HS-27A (cell line): ENCODE measurements at places on chromosomes 13 and 19.

GRCh38 chr19:17721821-17722220 lies 2.5 kb downstream of the MAP1S start:
- DNase-seq, result no peak

DNA sequence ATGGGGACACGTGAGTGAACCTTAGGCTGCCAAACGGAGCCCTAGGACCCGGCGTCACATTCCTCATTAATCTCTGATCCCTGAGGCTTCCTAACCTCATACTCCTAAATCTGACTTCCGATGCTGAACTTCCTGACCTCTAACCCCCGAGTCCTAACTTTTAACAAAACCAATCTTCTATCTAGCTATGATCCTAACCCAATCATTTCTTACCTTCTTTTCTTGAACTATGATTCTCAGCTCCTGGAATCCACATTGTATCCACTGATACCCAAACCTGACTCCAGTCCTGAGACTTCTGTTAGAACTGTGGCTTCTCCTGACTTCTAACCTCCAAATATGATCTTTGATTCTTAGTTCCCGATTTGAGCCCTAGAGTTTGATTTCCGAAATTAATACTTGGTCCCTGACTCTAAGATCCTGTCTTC lies 447 bp downstream of the NFKBIB start:
- DNase-seq, result no peak

GRCh38 chr19:10288662-10289166 lies 1.0 kb upstream of the ICAM5 start:
- DNase-seq, result peak; percentile 66

DNA sequence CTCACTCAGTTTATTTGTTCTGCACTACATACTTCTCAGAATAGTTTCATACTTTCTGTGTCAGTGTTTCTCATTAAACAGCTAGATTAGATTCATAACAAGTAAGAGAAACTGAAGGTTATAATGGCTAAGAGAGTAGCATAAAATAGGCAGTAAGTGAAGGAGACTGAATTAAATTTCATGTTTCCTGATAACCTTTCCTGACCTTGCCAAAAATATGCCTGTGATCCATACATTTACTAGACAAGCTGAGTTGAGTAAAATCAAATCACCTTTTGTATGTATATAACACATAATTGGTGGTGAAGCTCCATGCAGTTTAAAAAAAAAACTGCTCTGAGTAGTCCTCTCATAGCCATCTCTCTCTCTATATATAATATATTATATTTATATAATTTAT lies 545.3 kb upstream of the PCDH20 start:
- DNase-seq, result no peak

GRCh38 chr13:23578411-23579071 lies 8.3 kb downstream of the TNFRSF19 start:
- no peak for DNase-seq

GRCh38 chr13:113938716-113939115 lies 35.2 kb downstream of the C13orf46 start:
- no peak for DNase-seq

DNA sequence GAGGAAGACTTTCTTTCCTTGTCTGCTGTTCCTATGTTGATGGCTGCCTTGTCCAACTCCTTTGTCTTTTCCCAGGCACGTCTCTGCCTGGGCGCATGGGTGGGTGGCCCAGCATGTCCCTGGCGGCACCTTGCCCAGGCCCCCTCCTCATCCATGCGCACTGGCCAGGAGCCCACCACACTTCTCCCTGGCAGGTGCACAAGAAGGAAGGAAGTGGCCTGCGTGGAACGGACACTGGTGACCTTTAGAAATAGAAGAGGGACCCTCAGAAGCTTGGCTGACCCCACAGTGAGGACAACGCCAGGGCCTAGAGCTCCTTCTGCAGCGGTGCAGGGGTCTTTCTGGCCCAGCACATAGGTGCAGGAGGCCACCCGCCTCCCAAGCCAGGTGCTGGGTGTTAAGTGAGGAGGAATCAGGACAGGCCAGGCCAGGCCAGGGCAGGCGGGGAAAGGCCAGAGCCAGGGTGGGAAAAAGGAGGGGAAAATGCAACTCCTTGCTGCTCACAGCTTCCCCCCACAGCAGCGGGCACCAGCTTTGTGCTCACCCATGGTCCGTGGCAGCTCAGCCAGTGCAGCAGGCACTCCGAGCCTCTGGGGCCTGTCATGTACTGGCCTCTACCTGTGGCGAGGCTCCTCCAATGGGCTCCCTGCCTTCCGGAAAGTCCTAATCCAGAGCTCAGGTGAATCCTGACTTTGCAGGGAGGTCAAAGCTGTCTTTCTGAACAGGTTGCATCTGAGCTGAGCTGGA lies 104.0 kb downstream of the SOX1 start:
- DNase-seq, result no peak

DNA sequence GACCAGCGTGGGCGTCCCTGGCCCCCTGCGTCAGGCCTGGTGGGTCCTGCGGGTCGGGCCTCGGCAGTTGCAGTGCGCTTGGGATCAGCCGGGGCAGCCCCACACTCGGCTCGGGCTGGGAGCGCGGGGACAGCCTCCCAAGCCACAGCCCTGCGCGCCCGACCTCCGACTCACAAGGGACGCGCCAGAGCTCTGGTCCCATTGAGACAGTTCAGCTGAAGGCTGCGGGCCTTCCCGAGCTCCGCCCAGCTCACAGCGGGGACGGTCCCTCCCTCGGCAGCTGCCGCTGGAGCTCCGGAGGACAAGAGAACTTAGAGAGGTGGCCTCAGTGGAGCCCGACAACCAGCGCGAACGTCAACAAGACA lies 45.7 kb upstream of the ZNF730 start:
- DNase-seq, result no peak

GRCh38 chr19:10718205-10719196 lies 622 bp downstream of the DNM2 start:
- no peak for DNase-seq

DNA sequence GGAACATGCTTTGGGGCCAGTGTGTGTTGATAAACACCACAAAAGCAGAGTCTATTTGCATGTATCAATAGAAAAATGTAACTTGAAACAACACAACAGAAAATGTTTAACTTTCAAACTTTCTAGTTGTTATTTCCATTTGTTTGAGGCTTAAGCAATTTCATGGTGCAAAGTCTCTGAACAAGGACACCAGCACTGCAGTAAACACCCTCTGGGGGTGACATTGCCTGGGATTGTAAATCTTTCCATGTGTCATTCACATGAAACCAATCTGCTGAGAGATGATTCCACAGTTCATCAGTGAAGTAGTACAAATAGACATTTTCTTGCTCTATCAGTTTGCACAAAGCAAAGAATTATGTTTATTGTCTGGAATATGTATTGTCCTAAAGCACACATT lies 124.5 kb downstream of the ITGBL1 start:
- no peak for DNase-seq

- DNase-seq, result no peak
These were observed 24.6 kb upstream of the ZNF431 start for GRCh38 chr19:21117041-21117907.

DNA sequence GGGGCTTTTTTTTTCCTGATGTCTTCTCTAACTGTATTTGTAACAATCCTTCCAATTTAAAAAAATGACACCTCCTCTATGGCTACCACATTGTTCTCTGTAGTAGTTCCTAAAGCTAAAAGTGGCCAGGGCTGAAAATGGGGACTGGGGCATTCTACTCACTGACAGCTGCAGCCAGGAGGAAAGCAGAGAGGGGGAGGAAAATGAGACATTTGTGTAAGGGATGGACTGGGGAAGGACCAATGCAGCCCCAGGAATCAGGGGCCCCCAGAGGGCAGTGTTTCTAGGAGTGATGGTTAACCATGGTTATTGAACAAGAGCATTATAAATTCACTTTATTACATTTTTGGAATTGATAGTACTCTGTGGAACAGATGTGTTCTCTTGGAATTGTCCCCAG lies 34.3 kb upstream of the C1QTNF9 start:
- DNase-seq, result no peak

- DNase-seq, result no peak
These were observed 22.4 kb downstream of the ENOX1 start for GRCh38 chr13:43764349-43764748.

DNA sequence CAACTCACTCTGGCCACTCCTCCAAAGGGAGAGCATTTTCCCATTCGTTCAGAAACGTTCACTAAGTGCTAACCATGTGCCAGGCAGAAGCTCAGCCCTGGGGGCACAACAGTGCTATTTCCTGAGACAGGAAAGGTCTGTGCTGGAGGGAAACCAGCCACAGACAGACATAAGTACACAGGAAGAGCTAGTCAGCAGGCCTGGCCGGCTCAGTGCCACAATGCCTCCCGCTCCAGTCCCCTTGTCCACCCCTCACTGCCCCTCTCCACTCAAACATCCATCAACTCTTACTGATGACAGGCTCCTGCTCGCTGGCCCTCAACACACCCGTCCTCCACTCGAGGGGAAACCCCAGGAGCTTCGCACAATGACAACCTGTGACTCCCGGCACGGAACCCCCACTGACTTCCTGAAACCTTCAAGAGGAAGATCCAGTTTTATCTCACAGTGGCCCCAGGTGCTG lies 11.3 kb upstream of the PLA2G4C start:
- no peak for DNase-seq

GRCh38 chr19:46861691-46862502 lies 1.1 kb downstream of the ARHGAP35 start:
- DNase-seq, result no peak

DNA sequence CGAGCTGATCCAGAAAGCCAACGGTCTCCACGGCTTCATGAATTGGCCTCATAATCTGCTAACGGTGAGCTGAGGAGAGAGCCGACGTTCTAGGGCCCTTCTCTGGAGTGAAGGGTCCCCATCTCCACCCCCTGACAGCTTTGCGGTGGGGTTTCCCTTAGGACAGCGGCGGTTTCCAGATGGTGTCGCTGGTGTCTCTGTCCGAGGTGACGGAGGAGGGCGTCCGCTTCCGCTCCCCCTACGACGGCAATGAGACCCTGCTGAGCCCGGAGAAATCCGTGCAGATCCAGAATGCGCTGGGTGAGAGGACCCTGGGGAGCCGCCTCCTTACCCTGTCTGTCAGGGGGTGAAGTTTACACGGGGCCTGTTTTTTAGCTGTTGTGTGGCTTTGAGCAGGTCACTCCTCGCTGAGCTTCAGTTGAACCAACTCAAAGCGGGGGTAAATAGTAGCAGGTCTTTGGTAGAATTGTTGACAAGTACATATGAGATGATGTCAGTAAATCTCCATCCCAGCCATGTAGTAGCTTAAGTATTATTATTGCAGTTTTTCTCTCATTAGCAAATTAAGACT lies 801 bp downstream of the QTRT1 start:
- DNase-seq, result no peak

GRCh38 chr19:5973867-5974635 lies 3.9 kb downstream of the RANBP3 start:
- no peak for DNase-seq

DNA sequence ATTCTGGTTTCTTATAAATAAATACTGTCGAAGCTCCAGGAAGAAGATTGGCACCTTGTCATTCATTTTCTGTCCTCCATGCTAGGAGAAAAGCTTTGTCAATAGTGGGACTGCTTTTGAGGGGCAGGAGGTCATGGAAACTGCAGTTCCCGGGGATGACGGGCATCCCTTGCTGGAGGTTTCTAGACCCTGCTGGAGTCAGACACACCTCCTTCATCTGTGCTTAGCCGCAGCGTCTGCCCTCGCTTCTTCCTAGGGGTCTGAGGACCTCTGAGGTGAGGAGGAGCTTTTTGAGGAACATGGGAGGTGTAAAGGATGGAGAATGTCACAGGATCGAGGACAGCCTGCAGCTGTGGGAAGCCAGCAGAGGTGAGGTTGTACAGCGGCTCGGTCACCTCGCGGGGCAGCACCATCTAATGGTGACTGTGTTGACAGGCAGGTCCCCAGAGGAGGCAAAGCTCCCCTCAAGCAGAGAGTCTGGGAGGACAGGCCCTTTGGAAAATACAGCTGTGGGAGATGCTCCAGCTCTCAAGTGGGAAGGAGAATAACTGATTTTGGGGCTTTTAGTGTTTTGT lies 172.7 kb upstream of the RNF113B start:
- DNase-seq, result no peak

DNA sequence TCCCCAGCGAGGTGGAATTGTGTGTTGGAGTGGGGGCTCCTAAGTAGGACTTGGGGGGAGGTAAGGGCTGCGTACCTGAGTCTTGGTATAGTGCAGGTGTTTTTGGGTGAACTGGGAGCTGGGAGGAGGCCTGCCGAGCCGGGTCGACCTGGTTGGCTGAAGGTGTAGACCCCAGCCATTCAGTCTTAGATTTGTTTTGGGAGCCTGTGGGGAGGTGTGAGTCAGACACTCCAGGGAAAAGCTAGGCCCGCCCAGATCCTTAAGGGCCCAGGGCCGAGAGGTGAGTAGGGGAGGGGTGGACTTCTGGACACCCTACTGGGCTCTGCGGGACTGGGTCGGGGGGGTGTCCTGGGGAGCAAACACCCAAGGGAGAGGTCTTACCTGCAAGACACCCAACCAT lies 935 bp downstream of the CRB3 start:
- DNase-seq, result no peak

DNA sequence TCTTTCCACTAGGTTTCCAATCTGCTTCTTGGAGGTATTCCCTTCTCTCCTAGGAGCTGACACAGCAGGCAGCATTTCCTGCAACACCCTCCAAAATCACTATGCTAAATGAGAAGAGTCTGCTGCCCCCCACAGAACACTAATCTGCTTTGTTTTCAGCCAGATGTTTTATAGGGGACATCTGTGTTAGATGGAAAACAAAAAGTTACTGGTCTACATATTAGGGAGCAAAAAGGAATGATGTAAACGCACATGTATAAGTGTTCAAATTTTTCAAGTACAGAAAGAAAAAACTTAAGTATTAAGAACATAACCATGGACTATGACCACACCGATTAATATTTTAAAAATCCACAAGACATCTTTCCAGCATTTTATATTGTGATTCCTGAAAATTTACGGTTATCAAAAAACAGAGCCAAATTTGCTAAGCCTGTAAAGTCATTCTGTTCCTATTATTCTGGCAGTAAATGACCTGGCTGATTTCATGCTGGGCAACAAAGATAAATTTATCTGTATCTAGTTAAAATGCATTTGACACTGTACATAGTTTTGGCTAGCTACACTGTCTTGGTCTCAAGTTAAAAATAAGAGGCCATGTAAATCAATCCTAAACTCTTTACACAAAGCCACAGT lies 63.3 kb downstream of the DCLK1 start:
- no peak for DNase-seq

DNA sequence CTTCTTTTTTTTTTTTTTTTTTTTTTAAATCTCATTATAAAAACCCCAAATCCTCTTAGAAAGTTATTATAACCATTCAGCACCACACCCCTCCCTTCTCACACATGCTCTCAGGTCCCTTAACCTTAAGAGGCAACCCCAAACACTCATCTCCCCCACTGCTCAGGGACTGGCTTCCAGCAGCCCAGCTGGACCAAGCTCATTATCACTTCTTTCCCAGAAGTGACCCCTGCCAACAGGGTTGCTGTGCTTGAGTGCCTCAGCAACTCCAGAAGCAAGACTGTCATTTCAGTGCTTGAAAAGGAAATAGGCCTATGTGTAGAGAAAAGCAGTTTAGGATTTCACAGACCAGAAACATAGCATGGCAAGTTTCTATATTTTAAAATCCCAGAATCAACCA lies 84.3 kb downstream of the SLAIN1 start:
- no peak for DNase-seq

GRCh38 chr13:94706101-94706842 lies 6.1 kb downstream of the SOX21 start:
- DNase-seq, result no peak

GRCh38 chr13:32426191-32426989 lies 1.5 kb downstream of the N4BP2L1 start:
- no peak for DNase-seq
